ENCODE measurements at places on chromosomes 4 and X. TPM values are rescaled to one million over a fixed set of nuclear protein-coding genes. Genes with fewer than 3 reads are reported as not detected.

USP17L12 gene
- total RNA-seq: not detected

CSAG3 gene
- total RNA-seq: not detected

FAT4 gene
- total RNA-seq: 12.2 TPM

NPNT gene
- total RNA-seq: 4.9 TPM

DNA sequence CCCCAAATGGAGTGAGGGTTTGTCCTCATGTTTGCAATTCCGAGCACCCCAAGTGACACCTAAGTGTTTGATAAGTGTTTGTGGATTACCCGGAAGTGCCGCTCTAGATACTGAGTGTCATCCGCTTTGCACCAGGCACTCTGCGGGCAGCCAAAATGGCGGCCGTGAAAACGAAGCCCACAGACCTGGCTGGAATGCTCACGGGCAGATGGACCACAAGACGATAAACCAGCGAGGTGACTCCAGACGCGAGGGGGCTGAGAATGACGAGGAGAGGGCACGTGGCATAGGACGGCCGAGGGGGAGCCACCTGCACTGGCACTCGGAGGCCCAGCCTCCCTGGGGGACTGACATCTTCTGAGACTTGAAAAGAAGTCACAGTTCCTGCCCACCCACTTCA is 51.0 kb downstream of the PPP2R2C start:
- no peak for DNase-seq

NUDT10 gene
- total RNA-seq: 11.8 TPM

GRCh38 chr4:110660755-110661154 is 37.9 kb upstream of the PITX2 start:
- no peak for DNase-seq

DNA sequence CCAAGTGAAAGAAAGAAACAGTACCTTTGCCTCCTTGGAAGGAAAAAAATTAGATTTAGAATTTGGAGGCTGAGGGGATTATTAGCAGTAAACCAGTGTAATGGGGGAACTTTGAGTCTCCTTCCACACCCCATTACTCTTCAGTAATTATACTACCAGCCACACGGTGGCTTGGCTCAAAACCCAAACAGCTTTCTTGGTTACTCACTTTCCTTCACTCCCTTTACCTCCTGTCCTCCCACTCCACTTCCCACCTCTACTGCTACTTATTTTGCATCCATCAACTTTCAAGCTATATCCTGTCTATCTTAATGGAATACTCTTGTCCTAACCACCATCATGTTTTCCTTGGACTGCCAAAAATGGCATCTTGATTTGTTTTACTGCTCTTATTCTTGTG is 310.6 kb upstream of the AADAT start:
- DNase-seq: no peak

ADH1B gene
- total RNA-seq: 193 TPM

LONRF3 gene
- total RNA-seq: 7.8 TPM

Data from ovary (tissue), 10 donors.